ENCODE measurements at places on chromosomes 4 and X.

DNA sequence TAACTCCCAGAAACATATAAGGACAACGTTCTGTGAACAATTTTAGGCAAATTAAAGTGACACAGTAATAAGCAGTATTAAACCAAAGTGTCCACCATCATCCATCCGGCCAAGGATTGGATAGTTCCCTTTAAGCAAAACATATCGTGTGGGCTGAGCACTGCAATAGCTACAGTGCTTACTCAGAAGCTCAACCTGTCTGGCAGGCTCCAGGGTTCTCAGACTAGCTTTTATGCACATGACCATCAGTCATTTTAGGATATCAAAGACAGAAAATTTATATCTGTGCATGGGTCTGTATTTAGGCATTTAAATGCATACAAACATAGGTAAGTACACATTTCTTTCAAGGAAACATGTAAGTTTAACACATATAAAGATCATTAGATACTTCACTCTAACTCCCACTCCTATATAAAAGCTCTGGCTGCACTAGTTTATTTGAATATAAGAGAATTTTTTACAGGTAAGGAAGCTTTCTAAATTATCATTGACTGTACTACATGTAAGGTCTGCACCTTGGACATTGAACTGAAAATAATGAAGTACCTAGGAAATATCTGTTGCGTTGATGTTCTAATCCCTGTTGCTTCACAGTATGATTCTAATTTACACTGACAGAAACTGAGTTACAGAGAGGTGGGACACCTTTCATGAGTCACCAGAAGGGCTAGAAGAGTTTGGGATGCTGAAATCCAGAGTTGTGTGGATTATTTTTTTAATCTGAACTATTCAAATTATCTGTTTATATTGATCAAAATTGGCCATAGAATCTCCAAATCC, 67.6 kb downstream of the ELOVL6 start:
- DNase-seq, result peak; percentile 16

GRCh38 chr4:76293772-76294171, 12.8 kb upstream of the STBD1 start:
- no peak for DNase-seq

DNA sequence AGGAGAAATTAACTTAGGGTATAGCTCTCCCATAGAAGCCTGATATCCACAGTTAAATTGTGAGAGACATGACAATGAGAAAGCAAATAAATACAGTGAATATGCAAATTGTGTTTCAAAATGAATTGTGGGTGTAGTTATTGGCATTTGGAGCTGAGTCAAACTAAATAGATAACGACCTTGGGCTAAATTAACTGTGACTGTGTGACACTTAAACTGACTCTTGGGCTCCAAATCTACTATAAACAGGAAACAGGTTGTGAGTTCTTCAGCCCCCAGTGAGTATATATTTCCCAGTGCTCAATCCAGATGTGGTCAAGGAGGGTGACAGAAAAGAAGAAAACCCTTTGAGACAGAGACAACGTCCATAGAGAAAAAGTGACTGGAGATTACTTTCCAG, 11.3 kb upstream of the MAGEA10 start:
- DNase-seq, result no peak

GRCh38 chrX:21155916-21156315, 218.3 kb upstream of the CNKSR2 start:
- DNase-seq, result no peak

- DNase-seq, result no peak
Measured at GRCh38 chrX:150049647-150050046, 111.4 kb upstream of the EOLA2 start.

GRCh38 chr4:27846951-27847350, 986.3 kb downstream of the STIM2 start:
- no peak for DNase-seq

GRCh38 chr4:89539374-89539773, 231.8 kb upstream of the GPRIN3 start:
- DNase-seq, result no peak

DNA sequence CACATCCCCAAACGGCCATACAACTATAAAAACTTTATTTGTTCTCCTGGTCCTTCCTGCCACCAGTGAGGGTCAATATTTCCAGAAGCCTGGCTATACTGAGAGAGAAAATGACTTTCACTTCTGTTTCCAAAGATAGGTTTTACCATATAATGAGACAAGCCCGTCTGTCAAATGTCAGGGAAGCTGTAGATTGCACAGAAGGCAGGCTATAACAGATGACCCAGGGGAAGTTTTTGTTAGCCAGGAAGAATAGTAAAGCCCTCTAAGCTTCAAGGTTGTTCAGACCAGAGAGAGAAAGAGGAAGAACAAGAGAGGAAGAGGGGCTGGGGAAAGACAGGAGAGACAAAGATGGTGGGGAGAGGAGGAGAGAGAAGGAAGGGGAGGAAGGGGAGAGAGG, 217.5 kb downstream of the GBA3 start:
- DNase-seq, result no peak

GRCh38 chrX:150050387-150050786, 112.1 kb upstream of the EOLA2 start:
- DNase-seq, result peak; percentile 14

DNA sequence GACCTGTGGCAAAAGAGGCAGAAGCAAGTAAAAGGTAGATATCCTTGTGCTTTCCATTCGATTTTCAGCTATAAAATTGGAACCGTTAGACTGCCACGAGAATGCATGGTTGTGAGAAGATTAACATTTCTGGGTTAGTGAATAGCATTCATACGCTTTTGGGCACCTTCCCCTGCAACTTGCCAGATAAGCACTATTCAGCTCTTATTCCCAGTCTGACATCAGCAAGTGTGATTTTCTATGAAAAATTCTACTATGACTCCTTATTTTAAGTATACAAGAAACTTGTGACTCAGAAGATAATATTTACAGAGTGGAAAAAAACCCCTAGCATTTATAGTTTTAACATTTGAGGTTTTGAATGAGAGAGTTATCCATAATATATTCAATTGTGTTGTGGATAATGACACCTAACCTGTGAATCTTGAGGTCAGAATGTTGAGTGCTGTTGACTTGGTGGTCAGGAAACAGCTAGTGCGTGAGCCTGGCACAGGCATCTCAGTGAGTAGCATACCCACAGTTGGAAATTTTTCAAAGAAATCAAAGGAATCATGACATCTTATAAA, 3.9 kb downstream of the FGB start:
- no peak for DNase-seq

DNA sequence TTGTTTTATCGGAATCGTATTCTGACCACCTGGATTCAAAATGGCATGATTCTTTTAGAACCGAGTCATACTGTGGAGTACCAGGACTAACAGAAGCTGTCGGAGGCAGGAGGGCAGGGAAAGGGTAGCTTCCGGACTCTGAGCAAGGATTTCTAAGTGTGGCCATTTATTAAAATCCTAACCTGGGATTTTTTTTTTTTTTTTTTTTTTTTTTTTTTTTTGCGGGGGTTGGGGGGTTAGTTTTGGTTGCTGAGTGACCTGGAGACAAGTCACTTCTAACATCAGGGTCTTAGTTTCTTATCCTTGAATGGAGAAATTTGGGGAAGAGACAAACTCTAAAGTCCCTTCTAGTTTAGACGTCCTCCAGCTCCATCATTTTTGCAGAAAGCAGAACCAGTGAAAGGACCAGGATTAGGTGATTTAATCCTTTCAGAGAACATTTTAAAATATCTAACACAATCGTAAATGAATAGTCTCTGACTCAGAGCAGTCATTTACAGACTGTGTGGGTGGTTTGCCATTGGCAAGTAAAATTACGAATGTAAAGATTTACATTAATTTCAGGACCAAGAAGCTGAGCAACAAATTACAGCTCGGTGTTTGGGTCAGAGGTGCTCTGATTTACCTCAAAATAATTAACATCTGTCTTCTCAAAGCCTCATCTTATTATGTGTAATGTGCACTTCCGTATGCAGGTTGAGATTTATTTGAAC, 7.3 kb downstream of the SLC25A5 start:
- no peak for DNase-seq

- peak; percentile 6 for DNase-seq
Measured at GRCh38 chr4:152283801-152284470, 252.0 kb downstream of the FBXW7 start.

GRCh38 chr4:148367756-148368155, 74.5 kb downstream of the NR3C2 start:
- no peak for DNase-seq

GRCh38 chrX:152905081-152905420, 7.2 kb downstream of the ZNF185 start:
- DNase-seq, result no peak

GRCh38 chrX:130645955-130646583, 244.3 kb downstream of the RBMX2 start:
- no peak for DNase-seq

DNA sequence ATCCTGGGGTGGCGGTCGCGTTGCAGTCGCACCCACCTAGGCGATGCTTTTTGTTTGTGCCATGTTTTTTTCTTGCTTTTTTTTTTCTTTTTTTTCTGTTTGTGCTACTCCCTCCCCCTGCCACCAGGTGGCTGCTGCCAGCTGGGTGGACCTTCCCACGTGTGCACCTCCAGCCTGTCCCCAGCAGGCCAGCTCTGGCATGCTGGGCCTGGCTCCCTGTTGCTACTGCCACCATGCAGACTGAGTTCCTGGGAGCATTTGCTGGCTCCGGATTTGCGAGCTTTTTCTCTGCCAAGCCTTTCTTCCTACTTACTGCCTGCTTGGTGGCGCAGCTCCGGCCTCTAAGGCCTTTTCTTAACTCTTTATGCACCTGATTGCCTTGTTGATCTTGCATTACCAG, 161.2 kb upstream of the WDFY3 start:
- peak; percentile 28 for DNase-seq

DNA sequence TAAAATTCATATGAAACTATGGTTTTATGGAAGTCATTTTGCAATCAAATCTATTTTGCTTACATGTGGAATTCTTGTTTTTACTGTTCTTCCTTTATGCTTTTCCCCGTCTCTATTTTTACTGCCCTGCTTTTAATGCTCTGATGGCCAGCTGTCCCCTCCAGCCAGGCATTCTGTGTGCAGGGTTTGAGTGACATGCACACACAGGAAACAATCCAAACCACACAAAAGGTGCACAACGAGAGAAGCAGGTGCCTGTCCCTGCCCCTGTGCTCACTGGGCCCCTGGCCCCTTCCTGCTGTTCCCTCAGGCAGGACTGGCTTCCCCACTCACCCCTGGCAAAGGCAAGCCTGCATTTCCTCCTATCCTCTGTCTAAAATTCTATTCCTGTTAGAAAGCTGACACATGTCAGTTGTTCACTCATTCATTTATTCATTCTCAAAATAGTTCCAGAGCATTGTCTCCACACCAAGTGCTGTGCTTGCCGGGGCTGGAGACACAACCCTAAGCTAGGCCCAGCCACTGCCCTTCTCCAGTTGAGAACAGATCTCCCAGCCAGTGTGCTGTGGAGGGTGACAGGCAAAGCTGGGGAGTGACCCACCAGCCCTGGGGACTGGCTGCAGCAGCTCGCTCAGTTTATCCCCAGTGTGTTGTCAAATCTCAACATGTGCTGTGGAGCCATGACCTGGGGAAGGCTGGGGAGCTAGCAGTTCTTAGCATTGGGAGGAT, 346.3 kb downstream of the FBXW7 start:
- DNase-seq, result no peak

- no peak for DNase-seq
Measured at GRCh38 chr4:93775551-93775950, 53.0 kb upstream of the ATOH1 start.

DNA sequence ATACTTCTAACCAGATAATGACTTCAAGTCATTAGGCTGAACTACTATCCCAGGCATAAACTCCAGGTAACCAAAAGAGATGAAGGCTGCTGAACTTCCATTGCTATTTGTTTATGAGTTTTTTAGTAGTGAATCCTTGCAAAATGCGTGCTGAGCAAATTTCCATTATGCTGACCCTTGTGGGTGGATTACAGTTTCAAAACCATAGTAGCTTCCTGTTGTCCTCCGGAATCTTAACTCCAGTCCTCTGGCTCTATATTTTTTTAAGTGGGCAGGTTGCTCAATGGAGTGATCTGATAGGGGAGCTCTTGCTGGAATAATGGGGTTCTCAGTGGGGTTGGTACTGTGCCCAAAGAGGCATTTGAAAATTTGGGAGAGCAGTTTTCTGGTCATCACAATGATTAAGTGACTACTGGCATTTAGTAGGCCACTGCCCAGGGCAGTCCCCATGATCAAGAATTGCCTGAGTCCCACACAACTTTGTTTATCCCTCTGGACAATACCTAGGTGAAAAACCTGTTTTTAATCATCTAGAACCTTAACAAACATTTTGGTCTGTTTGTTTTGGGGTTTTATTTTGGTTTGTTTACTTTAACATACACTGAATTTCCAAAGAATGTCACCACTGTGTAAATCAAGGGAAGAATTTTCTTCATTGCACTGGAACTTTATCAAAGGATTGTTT, 302.3 kb upstream of the GATB start:
- DNase-seq, result no peak

GRCh38 chrX:24494647-24495075, 29.6 kb downstream of the PDK3 start:
- peak; percentile 37 for DNase-seq

GRCh38 chr4:77699731-77700210, 94.2 kb downstream of the CXCL13 start:
- peak; percentile 1 for DNase-seq

DNA sequence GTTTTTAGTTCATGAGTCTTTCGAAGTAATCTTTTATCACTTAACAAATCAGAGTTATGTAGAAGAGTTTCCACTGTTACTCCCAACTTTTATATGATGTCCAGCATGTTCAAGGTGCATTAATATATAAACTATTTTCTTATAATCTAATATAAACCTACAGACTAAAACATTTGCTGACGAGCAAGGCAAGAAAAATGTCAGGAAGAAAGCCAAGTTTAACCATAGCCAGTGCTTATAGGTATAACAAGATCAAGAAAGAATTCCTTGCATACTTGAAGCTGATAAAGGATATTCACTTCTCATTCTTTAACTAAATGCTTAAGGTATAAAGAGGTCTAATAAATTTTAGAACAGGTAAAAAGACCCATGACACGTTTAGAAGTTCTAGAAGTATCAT, 167.7 kb downstream of the NPNT start:
- no peak for DNase-seq

DNA sequence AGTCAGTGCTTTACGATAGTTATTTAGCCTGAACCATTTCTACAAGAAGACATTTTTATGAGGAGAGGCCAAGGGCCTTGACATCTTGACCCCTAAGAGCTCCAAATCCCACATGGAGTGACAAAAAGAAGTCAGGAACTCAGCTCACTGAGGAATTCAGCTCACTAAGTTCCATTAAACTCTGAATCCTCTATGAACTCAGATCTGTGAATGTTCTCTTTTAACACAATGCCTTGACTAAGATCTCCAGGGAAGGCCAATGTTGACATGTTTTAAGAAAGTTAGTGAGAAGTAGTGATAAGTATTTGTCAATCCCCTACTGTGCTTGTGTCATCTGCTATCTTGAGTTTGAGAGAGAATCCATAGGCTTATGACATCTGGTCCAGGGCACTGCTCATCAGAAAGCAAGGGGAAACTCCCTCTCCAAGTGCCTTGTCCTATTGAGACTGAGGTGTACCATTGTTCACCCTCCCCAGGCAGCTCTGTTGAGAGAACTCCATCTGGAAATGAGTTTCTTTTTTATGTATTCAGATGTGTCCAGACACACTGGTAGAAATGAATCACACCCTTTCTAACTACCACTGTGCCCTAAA, 68.7 kb upstream of the PCDH19 start:
- no peak for DNase-seq
